GOT3 (cell line): ENCODE measurements at places on chromosomes 2 and 18.

DNA sequence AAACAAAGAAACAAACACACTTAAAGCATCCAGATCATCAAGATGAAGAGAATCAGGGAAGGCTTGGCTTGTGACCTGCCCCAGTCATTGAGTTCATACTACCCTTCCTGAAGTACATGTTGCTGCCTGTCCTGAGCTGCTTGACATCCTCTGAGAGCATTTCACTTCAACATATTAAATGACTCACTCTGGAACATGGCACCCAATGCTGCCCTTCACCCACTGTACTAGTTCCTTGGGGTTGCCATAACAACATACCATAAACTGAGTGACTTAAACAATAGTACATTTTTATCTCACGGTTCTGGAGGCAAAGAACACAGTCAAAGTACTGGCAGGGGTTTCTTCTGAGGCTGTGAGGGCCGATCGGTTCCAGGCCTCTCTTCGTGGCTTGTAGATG, 371.3 kb downstream of the RNF144A start:
- DNase-seq, result no peak

- DNase-seq, result no peak
Observed at GRCh38 chr2:3633089-3633981, 24.7 kb upstream of the ALLC start.

GRCh38 chr18:79919089-79919488, 32.4 kb downstream of the SLC66A2 start:
- no peak for DNase-seq

- no peak for DNase-seq
Observed at GRCh38 chr2:24899361-24899910, 20.6 kb downstream of the ADCY3 start.

DNA sequence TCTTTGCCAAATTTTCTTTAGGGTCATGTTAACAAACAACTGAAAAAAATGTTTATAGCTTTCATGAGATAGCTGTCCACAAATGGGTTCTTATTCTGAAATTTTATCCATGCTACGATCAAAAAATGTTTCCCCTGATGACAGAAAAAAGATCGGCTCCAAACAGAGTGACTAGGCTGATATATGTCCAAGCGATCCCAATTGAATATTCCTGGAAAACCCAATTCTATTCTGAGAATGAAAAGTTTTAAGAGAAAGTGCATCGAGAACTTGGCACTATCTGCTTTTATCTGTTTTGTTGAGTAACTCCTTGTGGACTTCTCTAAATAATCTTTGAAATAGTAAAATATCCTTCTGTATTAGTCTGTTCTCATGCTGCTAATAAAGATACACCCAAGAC, 19.1 kb downstream of the KCNE4 start:
- no peak for DNase-seq

GRCh38 chr2:217008794-217009193, 148.9 kb upstream of the TNP1 start:
- no peak for DNase-seq

DNA sequence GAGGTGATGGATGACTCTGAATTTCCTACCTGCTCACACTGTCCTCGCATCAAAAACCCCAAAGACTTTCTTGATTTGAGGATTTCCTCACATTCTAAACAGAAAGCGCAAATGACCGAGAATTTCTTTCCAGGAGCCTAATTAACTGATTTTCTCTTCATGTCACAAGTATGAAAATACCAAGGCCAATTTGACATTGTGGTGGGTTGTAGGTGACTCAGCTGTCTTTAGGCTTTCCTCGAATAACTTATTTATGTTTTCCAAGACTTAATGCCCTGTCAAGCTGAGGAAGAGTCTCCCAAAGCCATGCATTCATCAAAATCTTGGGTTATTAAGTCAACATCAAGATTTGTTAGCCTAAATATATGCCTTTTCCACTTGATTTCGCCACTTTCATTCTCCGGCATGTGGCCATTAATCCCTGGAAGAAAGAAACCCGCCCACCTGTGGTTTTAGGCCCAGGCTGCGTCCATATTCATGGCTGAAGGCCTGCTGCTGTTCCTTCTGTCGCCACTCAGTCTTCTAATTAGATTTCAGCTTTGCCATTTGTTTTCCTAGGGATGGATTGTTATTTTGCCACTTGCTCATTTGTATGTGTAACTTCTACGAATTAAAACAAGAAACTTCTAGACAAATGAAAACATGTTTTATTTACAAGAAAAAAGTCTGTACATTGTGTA, 84.9 kb downstream of the ST6GAL2 start:
- DNase-seq, result no peak

- DNase-seq, result no peak
Observed at GRCh38 chr2:39416140-39416539, 20.9 kb downstream of the MAP4K3 start.

DNA sequence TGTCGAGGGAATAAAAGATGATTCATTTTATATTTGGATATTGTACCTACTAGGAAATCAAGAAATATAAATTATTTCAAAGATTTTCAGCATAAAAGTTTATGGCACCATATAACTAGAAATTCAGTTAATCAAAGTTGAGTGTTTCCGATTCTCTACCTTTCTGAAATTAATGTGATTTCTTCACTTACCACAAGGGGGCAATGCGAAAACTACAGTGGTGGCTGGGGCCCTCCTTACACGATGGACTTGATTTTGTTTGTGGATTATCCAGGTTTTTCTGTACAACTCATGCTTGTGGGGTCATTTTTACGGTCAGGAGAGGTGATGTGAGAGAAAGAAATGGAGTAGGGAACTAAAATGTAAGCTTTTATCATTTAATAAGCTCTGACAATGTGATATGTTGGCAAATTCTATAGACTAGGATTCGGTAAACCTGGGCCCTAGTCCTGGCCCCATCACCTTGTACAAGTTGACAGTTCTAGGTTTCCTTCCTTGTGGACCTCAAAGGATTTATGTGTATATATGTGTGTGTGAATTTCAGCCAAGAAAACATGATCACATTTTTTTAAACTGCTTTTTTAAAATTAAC, 47.6 kb downstream of the G6PC2 start:
- no peak for DNase-seq

DNA sequence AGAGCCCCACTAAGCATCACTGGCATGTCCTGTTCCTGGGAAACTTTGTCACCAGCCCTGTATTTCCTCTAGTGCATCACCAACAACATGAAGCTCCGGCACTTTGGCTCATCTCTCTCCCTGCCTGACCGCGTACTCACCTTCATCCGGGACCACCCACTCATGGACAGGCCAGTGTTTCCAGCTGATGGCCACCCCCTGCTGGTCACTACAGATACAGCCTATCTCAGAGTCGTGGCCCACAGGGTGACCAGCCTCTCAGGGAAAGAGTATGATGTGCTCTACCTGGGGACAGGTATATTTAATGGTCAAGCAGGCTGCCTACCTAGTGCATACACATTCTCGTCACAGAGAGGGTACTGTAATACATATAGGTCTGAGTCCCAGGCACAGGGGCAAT, 21.0 kb downstream of the SEMA4F start:
- DNase-seq, result no peak

DNA sequence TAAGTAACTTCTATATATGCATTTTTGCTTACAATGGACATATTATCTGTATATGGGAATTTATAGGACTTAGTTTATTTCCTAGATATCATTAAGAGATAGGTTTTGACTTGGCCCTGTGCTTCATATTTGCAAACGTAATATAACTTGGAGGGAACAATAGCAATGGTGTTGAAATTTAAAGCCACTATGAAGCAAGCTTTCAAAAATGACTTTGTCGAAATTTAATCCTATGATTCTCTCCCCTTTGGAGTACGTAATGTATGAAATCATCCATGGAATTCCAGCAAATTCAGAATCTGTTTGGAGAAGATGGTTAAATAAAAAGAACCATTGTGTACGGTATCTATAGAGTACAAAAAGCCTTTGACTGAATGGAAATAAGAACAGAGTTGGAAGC, 486.3 kb downstream of the ARHGAP15 start:
- no peak for DNase-seq

DNA sequence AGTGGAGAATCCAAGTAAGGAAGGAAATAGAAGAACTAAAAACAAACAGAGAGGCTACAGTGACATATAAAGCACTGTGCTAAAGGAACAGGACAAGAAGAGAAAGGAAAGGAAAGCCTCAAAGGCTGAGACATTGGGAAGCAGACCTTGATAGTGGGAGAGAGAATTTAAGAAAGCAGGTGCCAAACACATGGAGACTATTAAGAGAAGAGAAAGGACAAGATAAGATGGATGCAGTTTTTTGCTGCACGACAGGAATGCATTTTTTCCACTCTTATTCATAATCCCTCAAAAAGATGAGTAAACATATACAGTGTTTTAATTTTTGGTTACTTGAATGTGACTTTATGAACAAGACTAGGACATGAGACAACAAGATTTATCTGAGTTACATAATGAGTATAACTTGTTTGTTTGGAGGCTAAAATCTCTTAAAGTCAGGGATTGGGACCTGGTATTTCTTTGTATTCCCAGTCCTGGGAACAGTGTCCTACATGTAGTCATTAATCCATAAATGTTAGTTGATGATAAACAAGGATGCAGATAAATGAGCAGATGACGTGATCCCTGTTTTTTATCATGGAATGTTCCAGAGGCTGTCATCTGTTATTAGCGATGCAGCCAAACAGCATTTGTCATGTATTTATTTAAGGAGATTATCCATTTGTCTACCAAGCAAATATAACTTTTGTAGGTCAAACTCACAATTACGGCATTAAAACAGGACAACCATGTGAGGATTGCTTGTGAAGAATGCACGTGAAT, 141.7 kb downstream of the DNER start:
- DNase-seq, result no peak

GRCh38 chr2:221779614-221780067, 207.5 kb upstream of the EPHA4 start:
- no peak for DNase-seq

- DNase-seq, result no peak
Observed at GRCh38 chr2:24077879-24078278, 1.8 kb upstream of the SF3B6 start.

DNA sequence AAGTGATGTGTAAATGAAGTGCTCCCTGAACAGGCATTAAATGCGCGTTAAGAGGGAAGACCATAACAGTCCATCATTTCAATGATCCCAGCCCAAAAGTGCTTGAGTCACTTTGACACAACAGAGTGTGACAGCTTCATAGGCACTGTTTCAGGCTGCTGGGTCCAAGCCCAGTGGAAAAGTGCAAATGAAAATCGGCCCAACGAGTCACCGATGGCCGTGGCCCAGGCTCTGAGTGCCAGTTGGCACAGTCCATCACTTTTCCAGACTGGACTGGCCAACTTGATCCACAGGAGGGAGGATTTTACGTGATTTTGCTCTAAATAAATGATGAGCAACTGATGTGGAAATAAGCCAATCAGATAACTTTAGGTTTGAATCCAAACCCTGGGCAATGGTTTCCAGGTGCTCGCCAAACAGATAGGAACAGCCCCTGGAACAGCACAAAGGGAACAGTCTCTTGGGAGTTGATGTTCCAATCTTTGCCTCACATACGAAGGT, 114.0 kb downstream of the SP3 start:
- DNase-seq, result no peak
